CD4-positive, alpha-beta T cell treated with Interleukin-17A for 4 hours (primary cell): ENCODE measurements at places on chromosomes 7 and 10.

GRCh38 chr10:28316696-28317095, 13.8 kb upstream of the MPP7 start:
- DNase-seq, result no peak

- no peak for DNase-seq
Observed at GRCh38 chr10:88039496-88040200, 176.2 kb downstream of the PTEN start.

- no peak for DNase-seq
Observed at GRCh38 chr7:156639426-156640256, 933 bp upstream of the RNF32 start.

GRCh38 chr7:77649716-77650349, 46.4 kb upstream of the RSBN1L start:
- DNase-seq, result no peak
